ENCODE measurements at places on chromosomes 5 and 9.

DNA sequence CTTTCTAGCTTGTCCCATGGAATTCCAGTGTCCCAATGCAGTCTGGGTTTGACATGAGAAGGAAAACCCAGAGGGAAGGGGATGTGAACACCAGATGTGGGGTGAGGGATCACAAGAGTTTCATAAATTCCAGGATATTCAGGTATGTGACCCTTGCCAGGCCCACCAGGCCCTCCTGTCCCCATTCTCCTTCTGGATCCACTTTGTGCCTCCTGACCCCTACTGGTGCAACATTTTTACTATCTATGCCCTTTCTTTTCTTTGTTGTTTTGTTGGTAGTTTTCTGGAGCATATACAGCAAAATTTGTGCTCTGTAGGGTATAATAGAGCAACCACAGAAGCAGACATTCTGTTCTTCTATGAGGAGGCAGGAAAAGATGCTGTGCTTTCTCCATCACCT lies 597.0 kb upstream of the GRAMD2B start:
- DNase-seq, result no peak

DNA sequence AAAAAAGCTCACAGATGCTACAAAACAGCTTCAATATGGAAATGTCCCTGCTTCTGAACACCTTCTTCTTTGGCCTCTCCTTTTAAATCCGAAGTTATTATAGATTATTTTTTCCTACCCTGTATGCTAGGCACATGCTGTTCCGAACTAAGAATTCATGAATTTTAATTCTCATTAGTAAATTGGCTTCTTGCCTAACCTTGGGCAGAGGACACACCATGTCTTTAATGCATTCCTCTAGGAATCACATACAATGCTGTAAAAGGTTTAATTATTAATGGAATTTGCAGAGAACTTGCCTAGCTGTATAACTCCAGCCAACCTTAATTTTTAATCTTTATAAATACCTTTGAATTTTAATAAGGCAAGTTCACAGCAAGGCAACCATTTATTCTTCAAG lies 234.4 kb downstream of the NTRK2 start:
- no peak for DNase-seq

DNA sequence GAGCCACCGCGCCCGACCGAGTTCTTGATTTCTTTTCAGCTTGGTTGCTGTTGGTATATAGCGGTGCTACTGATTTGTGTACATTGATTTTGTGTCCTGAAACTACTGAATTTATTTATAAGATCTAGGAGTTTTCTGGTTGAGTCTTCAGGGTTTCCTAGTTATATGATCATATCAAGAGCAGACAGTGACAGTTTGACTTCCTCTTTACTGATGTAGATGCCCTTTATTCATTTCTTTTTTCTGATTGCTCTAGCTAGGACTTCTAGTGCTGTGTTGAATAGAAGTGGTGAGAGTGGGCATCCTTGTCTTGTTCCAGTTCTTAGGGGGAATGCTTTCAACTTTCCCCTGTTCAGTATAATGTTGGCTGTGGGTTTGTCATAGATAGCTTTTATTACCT lies 17.4 kb upstream of the LRRC19 start:
- DNase-seq, result no peak

GRCh38 chr5:121987685-121988073 lies 25.9 kb downstream of the SRFBP1 start:
- no peak for DNase-seq

- no peak for DNase-seq
Measured at GRCh38 chr5:37723162-37723961, 116.5 kb downstream of the GDNF start.
